ENCODE measurements at places on chromosomes 3 and 15.

- no peak for DNase-seq
Measured at GRCh38 chr3:192408007-192408646, 319.2 kb downstream of the FGF12 start.

DNA sequence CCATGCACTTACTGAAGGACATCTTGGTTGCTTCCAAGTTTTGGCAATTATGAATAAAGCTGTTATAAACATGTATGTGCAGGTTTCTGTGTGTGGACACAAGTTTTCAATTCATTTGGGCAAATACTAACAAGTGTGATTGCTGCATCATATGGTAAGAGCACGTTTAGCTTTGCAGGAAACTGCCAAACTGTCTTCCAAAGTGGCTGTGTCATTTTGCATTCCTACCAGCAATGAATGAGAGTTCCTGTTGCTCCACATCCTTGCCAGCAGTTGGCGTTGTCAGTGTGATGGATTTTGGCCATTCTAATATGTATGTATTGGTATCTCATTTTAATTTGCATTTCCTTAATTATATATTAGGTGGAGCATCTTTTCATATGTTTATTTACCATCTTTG is 280.1 kb downstream of the SV2B start:
- no peak for DNase-seq

GRCh38 chr3:73056014-73056844 is 5.2 kb upstream of the EBLN2 start:
- DNase-seq: no peak

DNA sequence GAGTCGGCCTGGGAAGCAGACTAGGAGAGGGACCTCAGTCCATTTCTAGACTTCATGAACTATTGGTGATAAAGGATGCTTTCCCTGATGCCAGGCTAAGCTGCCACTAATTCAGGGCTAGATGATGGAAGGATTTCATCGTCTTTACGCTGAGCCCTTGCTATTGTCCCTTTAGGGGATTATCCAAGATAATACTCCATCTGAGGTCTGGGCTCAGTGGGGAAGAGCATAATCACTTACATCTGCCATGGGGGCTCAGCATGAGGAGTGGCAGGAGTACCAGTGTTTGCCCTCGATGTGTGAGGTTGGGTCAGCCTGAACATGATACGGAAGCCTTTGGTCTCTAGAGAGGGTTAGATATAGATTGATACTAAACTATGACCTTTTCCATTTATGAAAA is 47.3 kb downstream of the PTPRG start:
- peak; percentile 77 for DNase-seq

Data from WERI-Rb-1 (cell line).